ENCODE measurements at places on chromosomes 4 and X.

DNA sequence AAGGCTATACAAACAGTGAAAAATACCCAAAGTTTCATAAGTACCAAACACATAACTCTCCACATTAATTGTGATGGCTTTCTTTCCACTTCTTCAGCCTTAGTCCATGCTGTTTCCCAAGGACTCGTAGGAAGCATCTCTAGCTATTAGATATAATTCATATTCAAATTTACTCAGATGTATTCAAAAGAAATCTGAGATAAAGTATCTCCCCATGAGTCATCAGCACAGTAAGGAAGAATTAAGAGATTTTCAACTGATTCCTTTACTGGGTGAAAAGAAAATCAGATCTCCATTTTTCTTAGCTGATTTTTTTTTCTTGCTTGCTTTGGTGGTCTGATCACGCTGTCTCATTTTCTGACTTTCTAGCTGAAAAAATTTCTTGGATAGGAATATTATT, 71.7 kb downstream of the MID1 start:
- DNase-seq, result peak; percentile 4

DNA sequence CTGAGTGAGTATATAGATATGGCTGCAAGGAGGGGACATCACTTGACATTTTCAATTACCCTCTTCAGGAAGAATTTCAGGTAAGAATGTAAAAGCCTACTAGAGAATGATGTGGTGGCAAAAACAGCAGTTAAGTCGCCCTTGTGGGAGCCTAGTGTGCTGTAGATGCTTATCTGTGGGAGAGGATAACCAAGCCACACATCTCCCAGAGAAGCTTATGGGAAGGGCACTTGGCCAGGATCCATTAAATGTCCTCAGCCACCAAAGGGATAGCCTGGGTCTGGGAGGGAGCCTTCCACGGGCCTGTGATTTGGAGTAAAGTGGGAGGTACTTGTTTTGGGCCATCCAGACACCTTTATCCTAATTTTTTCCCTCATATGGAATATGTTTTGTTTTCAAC, 41.3 kb upstream of the BCLAF3 start:
- no peak for DNase-seq

- DNase-seq, result no peak
These were observed 61.1 kb downstream of the MAD2L1 start for GRCh38 chr4:120005527-120005926.

DNA sequence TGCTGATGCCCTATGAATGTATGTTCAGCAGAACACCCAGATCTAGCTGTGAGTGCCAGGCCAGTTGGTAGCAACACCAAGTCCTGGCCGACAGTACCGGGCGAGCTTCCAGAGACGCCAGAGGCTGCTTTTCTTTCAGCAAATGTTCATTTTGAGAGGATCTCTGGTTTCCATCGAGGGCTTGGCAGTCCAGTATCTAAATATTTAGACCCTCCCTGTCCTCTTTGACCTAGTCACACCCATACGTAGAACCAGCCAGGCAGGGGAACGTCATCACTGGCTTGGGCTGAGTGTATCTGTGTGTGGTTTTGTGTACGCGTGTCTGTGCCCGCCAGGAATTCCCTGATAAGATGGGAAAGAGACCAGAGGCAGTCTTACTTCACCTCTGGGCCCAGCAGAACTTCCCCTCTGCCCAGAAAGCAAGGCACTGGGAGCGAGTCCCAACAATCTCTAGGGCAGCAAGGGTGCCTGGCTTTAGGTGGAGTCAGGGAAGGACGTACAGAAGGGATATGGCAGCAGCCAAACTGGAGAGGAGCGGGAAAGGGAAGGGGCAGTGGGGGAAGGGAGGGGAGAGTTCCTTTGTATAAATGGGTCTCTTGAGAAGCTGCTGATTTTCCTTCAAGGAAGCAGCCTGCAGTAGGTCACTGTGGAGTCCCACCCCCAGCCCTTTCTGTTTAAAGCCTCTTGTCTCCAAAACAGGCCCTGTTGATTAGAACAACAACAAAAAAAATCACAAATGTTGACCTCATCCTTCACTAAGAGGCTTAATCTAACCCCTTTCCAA, 15.0 kb upstream of the ELF4 start:
- no peak for DNase-seq

GRCh38 chr4:172357006-172357540, 543.9 kb downstream of the GALNTL6 start:
- no peak for DNase-seq

GRCh38 chr4:165088366-165088765, 24.3 kb downstream of the TMEM192 start:
- no peak for DNase-seq

- peak; percentile 45 for DNase-seq
These were observed 16.5 kb downstream of the ACSL4 start for GRCh38 chrX:109716431-109717028.

DNA sequence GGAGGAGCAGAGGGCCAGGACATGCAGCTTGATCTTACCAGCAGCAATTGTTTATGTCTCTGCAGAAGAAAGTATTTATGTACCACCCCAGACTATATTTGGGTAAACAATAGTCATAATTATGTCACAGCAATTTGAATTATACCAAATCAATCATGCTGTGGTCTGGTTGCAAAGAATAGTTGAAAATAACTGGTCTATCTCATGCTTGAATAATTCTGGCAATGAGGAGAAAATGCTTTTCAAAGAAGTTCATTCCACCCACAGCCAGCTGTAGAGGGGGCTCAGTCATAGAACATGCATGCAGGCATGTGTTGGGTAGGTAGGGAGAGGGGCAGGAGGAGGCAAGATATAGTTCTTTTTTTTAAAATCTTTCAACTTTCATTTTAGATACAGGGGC, 399.2 kb downstream of the IL15 start:
- DNase-seq, result no peak

DNA sequence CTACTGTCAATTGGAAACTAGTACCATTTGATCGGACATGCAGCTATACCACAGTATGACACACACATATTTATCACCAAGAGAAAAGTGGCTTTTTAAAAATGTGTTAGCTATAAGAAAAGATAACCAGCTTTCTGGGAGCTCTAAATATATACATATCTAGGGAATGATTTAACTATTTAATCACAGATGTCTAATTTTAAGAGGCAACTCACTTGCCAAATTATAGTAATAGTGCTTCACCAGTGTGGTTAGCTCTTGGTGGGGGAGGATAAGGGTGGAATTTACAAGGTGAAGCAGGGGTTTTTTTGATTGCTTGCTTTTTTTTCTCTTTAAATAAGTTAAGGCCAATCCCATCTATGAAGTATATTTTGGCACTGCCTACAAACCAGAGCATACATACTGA, 547.7 kb upstream of the DIPK2B start:
- DNase-seq, result no peak

DNA sequence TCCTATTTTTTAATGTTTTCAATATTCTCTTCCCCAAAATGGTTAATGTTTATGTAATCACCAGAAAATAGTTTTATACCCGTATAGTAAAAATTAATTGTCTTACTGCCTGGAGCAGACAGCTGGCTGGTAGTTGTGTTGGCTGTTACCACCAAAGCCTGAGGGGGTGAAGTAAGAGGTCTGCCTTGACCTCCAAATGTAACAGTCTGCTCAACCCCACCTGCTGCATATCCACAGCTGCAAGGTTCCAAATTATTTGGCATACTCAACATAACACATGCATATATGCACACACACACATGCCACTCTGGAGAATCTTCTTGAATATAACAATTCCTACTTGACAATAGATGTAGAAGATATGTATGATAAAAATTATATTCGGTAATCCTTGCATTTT, 624.3 kb downstream of the ADGRL3 start:
- DNase-seq, result no peak

- no peak for DNase-seq
These were observed 58.0 kb downstream of the FUNDC1 start for GRCh38 chrX:44484607-44485146.

GRCh38 chrX:16838202-16839066, 31.7 kb downstream of the RBBP7 start:
- peak; percentile 84 for DNase-seq

- DNase-seq, result no peak
These were observed 137.0 kb downstream of the CPZ start for GRCh38 chr4:8729408-8730149.

DNA sequence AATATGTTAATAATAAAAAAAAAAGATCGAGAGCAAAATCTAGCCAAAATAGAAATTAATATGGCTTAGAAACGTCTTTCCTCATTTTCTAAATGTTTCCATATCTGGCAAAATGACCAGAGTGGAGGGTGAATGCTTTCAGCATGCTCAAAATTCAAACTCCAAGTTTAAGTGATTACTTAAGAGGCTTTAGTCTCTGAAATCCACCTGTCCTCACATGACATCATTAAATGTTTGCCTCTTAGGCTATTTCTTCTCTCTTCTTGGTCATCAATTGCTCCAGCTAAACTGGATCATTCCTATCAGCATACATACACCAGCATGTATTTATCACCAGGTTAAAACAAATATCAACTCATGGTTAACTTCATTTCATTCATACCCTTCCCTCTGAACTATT, 54.5 kb upstream of the ATXN3L start:
- DNase-seq, result no peak

DNA sequence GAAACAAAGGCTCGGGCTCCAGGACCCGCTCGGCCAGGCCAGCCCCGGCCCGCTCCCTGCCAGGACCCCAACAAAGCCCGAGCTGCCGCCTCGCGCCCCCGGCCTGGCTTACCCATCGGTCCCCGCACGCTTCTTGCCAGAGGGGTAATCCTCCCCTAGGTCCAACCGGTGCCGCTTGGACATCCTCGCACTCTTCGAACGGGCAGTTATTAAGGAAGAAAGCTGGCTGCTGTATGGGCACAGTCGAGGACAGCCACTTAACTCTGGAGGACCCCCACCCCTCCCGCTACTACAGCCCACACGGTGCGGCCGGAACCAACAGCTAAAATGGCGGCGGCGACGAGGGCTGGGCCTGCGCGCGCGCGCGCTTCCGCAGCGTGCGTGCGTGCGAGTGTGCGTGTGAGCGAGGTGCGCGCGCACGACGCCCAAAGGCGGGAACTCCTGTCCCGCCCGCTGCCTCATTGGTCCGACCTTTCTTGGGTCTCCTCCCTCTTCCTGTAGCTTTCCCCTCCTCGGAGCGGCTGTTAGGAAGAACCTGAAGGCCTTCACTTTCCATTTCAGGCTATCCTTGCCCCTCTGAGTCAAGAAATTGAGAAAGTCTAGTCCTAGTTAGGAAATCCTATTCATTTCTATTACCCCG, at the start of gene DHX15:
Gene DHX15 (minus strand): TSS at position 344 of the 640 bp plus-strand sequence. CDS start 161 bp downstream, at position 183.
- DNase-seq, result peak; percentile 98

DNA sequence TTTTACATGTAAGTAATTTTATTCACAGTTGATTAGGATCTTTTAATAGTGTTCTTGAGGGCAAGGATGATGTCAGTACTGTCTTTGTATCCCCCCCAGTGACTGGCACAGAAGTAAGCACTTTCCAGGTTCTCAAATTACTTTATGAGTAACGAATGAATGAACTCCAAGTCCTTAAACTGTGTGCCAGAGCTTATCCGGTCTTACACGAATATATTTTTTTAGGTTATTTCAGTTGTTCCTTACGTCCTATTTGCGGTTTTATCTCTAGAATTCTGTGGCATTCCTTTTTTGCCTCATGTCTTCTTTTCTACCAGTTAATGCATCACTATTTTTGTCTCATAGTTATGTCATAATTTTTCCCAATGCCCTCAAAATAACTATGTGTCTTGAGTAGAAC, 106.9 kb upstream of the MID1IP1 start:
- DNase-seq, result peak; percentile 41

DNA sequence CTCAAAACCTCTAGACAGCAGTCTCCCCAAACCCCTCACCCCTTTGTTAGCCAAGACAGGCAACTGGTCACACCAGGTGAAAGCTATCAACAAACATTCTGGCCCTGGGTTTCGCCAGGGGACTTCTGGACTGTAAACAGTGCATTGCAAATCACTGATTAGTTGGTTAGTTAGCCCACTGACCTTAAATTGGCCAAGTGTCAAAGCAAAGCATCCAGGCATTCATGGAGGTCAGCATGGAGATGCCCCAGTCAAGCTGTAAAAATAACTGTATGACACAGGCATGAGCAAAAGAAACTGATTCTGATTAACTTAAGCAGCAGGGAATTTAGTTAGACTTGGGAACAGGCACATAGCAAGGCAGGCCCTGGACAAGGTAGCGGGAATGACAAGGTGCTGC, 156.0 kb upstream of the TTC29 start:
- DNase-seq, result peak; percentile 41

- DNase-seq, result peak; percentile 89
These were observed 16.2 kb downstream of the SH3RF1 start for GRCh38 chr4:169254546-169254983.

DNA sequence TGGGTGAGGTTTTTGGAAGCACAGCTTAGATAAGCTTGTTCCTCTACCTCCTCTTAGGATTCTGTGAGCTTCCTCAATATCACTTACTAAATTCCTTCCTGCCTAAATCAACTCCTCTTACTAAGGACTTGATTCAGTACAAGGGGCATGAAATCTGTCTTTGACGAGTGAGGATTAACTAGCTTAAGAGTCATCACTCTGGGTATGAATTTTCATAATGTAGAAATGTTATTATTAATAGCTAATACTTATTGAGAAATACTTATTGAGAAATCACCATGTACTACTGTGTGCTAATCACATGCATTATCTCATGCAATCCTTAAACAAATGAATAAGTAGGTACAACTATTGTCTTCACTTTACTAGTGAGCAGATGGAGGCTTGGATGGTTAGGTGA, 28.6 kb downstream of the TRPC3 start:
- no peak for DNase-seq

GRCh38 chrX:120614816-120615215, 10.9 kb downstream of the MCTS1 start:
- DNase-seq, result no peak

DNA sequence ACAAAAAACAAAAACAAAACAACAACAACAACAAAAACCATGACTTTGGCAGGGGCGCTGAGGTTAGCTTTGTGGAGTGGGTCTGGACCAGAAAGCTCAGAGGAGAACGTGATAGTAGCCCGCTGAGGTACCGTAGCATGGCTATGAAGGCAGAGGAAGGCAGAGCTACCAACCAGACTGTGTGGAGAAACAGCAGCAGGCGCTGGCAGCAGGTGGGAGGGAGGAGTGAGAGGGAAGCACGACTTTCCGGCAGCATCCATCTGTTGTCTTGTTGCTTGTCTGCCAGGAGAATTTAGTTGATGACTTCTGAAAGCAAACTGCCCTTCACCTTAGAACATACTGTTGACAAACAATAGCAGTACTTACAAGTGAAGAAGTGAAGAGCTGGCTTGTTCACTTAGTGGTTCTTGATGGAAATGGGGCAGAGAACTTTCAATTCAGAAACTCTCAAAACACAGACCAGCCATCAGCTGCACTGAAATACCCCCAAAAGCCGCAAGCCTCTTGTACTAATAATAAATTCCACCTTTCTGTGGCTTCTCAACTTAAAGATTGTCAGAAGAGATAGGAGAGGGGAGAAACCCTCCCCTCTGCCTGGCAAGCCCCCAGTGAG, 447.2 kb downstream of the SLITRK2 start:
- DNase-seq, result no peak

DNA sequence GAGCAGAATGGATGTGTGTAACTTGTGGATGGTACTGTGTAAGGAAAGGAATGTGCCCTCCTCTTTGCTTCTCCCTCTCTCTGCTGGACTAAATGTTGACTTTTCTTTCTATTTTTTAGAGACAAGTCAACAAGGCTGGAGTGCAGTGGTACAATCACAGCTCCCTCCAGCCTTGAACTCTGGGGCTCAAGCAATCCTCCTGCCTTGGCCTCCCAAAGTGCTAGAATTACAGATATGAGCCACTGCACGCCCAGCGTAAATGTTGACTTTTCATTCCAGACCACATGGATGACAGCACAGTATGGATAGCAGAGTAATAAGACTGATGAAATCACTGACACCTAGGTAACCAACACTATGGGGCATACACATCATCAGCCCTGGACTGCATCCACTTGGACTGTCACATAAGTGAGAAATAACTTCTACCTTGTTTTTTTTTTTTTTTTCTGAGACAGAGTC, 5.1 kb upstream of the RPS3A start:
- no peak for DNase-seq

GRCh38 chr4:87114245-87115062, 106.0 kb downstream of the KLHL8 start:
- DNase-seq, result no peak
